ENCODE measurements at places on chromosomes 2 and 18.

- DNase-seq: no peak
Observed at GRCh38 chr2:220703279-220703678, 868.8 kb downstream of the EPHA4 start.

DNA sequence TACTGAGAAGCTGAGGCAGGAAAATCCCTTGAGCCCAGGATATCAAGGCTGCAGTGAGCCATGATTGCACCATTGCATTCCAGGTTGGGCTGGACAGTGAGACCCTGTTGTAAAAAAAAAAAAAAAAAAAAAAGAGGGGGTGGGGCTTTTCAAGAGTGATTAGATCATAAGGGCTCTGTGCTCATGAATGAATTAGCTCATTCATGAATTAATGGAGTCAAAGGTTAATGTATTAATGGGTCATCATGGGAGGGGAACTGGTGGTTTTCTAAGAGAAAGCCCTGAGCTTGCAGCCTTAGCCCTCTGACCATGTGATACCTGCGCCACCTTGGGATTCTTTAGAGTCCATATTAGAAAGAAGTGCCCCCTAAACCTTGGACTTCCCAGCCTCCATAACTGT, 4.5 kb downstream of the SLC19A3 start:
- DNase-seq: no peak

DNA sequence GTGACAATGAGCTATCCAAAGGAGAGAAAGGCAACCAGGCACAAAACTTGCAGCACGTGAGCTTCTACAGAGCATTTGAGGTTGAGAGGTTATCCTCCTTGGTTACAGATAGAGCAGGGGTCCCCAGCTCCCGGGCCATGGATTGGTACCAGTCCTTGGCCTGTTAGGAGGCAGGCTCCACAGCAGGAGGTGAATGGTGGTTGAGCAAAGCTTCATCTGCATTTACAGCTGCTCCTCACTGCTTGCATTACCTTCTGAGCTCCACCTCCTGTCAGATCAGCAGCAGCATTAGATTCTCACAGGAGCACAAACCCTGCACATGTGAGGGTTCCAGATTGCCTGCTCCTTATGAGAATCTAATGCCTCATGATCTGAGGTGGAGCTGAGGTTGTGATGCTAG, 57.8 kb upstream of the ST8SIA3 start:
- DNase-seq: no peak

DNA sequence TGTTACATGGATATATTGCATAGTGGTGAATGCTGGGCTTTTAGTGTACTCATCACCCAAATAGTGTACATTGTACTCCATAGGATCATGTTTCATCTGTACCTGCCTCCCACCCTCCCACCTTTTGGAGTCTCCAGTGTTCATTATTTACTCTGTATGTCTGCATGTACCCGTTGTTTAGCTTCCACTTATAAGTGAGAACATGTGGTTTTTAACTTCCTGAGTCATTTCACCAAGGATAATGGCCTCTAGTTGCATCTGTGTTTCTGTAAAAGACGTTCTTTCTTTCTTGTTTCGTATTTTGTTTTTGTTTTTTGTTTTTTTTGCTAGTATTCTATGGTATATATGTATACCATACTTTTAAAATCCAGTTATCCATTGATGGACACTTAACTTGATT, 107.5 kb downstream of the MSTN start:
- DNase-seq: peak; percentile 12

GRCh38 chr2:193556766-193557470, 1362.2 kb upstream of the TMEFF2 start:
- no peak for DNase-seq

- DNase-seq: peak; percentile 69
Observed at GRCh38 chr2:173347305-173348168, 7.1 kb upstream of the CDCA7 start.

- DNase-seq: no peak
Observed at GRCh38 chr18:39772155-39772919, 2182.7 kb upstream of the PIK3C3 start.

DNA sequence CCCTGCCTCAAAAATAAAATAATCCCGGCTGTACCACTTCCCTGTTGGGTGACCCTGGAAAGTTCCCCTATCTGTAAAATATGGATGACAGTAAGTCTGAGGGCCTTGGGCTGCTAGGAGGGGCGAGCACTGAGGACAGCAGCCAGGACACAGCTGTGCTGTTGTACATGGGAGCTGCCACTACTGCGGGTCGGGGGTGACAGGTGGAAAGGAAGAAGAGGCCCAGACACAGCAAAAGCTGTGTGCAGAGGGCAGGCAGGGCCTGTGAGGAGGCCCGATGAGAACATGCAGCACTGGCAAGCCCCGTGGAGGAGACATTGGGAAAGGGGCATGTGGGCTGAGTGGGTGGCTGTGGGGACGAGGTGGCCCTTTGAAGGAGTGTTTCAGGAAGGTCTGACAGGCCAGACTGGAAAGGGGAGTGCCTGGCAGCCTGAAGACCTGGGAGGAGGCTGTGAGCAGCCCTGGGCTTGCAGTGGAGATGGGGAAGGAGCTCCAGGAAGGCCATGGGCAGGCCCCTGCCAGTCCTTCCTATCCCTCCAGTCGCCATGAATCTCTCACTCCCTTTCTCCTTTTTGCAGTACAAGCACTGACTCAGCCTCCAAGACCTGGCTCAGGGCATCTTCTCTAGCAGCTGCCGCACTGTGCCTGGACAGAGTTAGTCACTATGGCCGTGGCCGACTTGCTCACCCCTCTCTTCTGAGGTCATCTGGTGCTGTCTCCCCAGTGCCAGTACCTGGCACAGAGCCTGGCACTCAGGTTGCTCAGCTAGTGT, 28.9 kb upstream of the SEMA4C start:
- no peak for DNase-seq

GRCh38 chr2:222043897-222044296, 254.9 kb downstream of the PAX3 start:
- peak; percentile 38 for DNase-seq
